CD4-positive, alpha-beta T cell treated with Interleukin-17A for 4 hours (primary cell): ENCODE measurements at places on chromosomes 7 and 10.

- no peak for DNase-seq
Observed at GRCh38 chr10:113078282-113078907, 128.3 kb downstream of the TCF7L2 start.

- DNase-seq: no peak
Observed at GRCh38 chr7:128795129-128795528, 3.4 kb downstream of the CCDC136 start.

DNA sequence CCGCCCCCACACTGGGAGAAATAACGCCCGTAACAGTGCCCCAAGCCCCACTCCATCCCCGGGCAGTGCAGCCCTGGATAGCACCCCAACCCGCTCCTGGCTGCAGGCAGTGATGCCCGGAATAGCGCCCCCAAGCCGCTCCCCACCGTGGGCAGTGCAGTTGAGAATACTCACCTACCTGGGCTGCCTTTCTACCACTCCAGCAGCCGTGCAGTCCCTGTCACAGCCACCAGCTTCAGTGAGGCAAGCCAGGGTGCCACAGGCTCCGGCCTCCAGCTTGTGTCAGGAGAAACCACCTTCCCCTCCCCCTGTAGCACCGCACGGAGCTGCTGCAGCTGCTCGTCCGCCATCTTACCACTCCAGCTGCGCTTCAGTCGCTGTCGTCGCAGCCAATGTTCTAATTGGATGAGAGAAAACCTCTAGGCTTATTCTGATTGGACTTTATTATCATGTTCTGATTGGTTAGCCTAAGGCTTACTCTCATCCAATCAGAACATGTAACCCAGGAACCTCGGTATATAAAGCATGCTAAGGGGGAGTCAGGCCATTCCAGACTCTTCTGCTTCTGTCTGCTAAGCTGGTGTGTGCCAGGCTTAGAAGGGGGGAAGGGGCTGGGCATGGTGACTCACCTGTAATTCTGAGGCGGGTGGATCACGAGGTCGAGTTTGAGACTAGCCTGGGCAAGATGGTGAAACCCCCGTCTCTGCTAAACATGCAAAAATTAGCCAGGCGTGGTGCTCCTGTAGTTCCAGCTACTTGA is 53.2 kb upstream of the ZNF33B start:
- no peak for DNase-seq

- DNase-seq: no peak
Observed at GRCh38 chr7:69433081-69433480, 165.2 kb upstream of the AUTS2 start.

- DNase-seq: peak; percentile 10
Observed at GRCh38 chr7:104956753-104957450, 57.1 kb upstream of the KMT2E start.

DNA sequence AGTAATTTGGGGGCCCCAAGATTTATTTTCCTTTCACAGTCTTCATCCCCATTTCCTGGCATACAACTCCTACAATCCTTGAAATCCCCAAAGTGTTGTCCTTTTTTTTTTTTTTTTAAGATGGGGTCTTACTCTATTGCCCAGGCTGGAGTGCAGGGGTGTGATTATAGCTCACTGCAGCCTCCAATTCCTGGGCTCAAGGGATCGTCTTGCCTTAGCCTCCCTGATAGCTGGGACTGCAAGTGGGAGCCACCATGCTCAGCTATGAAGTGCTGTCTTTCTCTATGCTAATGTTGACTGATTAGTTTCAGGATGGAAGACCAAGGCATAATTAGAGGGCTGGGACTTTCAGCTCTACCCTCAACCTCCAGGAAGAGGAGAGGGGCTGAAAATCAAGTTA is 41.9 kb upstream of the KAT6B start:
- no peak for DNase-seq

- no peak for DNase-seq
Observed at GRCh38 chr7:157476654-157477549, 140.1 kb downstream of the DNAJB6 start.

GRCh38 chr10:112701878-112702255 is 248.2 kb upstream of the TCF7L2 start:
- no peak for DNase-seq

- peak; percentile 59 for DNase-seq
Observed at GRCh38 chr7:134693256-134693655, 46.6 kb downstream of the BPGM start.

DNA sequence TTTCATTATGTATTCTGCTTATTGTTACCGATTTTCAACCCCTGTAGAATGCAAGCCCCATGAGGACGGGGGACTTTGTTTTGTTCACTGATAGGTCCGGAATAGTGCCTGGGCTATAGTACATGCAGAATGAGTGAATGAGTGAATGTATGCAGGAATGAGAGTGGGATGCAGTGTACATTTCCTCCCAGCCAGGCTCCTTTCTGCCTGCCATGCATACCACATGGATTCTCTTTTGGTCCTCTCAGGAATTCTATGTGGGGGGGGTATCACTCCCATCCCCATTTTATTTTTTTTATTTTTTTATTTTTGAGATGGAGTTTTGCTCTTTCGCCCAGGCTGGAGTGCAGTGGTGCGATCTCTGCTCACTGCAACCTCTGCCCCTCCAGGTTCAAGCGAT is 16.7 kb downstream of the TRIM56 start:
- DNase-seq: no peak
